ENCODE measurements at places on chromosomes 3 and 15.
A peak's percentile ranks its signal among the peaks of the same experiment; 100 is the strongest.

DNA sequence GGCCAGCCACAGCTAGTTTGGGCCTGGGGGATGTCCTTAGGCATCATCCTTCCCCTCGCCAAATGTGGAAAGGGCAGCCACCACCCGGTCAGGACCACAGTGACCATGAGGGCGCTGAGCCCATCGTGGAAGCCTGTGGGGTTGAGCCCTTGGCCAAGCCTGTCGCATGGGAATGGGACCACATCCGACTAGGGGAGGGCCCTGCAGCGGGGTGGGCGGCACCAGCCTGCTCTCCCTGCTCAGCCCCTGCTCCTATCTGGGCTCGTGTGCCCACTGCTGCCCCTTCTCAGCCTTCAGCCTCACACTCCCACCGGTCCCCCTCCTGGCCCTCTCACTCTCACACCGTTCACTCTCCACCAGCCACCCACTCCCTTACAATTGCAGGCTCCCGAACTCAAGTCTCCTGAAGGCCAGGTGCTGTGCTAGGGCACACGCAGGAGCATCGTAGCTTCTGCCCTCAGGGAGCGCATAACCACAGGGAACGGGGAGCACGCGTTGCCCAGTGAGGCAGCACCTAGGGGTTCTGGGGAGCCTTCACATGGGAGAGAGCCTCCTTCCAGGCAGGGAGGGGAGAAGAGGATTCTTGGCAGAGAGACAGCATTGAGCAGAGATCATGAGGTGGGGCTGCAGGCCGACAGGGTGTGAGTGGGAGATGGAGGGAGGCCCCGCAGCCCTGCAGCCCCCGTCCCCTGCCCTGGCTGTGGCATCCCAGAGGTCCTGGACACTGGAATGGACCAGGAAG is 26.1 kb downstream of the LOXL1 start:
- no peak for DNase-seq

DNA sequence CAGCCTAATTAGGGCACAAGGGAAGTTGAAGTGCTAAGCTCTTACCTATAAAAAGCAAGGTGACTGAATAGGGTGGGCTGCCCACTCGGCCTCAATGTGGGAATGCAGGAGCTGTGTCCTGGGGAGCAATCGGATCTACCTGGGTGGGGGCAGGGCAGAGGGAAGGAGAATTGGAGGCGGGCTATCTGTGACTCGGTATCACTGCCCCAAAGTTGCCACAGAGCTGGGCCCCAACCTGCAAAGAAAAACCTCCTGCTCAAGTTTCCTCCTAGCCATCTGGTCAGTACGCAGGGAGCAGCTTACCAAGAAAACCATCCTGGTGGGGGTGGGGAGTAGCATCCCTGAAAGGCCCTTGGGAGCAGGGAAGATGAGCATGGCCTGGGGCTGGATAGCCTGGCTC is 10.7 kb downstream of the CIB2 start:
- DNase-seq, result no peak

DNA sequence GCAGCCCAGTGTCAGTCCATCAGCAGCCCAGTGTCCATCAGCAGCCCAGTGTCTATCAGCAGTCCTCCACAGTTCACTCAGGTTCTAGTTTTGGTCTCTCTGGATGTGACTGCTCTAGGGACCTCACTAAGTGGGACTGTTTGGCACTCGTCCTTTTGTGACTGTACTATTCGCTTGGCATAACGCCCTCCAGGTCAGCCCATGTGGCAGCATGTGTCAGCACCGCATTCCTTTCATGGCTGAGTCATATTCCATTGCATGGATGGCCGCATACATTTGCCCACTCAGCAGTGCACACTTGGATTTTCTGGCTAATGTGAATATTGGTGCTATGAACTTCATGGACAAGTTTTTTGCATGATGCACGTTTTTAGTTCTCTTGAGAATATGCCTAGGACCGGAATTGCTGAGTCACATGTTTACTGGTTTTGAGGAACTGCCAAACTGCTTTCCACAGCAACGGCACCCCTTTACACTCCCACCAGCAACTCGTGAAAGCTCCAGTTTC is 16.4 kb downstream of the CHST13 start:
- no peak for DNase-seq

- DNase-seq, result no peak
Observed at GRCh38 chr3:141940194-141940776, 63.8 kb downstream of the ATP1B3 start.

DNA sequence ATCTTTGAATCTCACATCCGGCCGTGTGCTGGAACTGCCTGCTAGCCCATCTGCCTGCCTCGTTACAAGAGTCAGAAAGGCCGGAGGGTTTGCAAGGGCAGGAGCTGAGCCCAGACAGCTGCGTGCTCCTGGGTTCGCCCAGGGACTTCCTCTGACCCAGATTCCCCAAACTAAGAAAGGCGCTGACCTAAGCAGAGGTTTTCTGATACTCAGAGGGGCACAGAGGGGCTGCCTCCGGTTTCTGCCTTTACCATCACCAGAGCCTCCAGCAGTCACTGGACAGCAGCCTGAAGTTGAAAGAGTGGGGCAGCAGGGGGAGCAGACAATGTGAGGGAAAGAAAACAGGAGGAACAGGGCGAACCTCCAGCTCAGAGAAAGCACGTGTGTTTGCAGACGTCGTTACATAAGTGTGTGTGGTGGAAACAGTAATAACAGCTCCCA is 33.4 kb upstream of the RAD18 start:
- DNase-seq, result no peak

DNA sequence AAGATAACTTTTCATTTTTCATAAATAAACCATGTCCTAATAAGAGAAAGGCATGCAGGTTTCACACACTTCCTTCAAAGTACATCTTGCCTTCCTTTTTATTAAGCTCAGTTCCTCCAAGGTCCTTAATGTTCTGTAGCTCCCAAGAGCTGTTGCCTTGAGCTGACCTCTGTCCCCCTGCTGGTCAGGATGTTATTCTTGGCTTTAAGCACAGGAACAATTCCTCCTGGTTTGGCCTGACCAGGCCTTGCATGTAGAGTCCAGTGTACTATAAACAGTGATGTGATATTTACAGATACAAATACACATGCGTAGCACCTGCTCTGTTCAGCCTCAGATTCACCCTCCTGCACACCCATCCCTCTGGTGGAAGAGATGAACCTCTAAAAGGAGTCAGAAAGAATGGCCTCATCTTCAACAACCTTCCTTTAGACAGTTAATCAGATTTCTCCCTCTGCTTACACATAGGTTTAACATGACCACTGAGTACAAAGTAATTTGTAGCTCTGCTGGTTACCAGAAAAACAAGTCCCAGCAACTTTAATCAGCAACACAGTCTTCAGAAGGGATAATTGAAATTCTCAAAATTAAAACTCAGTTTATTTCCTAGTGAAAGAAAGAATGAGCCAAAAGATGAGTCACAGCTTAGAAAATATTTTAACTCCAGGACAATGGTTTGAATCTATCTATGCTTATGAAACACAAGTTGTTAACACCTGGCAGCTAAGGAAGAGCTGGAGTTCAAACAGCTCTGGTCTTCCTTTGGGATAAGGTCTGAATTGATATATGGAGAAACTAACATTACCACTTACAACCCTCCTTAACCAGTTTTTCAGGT is 46.5 kb downstream of the PTPN9 start:
- no peak for DNase-seq

GRCh38 chr3:157122116-157122515 is 37.8 kb downstream of the CCNL1 start:
- DNase-seq, result no peak

DNA sequence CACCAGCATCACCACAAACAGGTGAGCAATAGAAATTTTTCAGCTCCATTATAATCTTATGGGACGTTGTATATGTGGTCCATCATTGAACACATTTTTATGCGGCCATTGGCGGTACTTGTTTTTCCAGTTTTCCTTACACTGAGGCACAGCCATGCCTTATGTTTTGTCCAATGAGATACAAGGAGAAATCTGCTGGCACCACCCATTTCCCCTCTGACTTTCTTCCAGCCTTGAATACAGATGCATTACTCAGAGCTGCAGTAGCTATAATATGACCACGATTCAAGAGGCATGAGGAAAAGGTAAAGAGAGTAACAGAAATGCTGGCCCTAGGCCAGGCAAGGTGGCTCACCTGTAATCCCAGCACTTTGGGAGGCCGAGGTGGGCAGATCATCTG is 9.0 kb upstream of the PIK3R4 start:
- DNase-seq, result no peak

GRCh38 chr15:78000091-78000926 is 77.2 kb downstream of the TBC1D2B start:
- no peak for DNase-seq

- DNase-seq, result no peak
Observed at GRCh38 chr3:12979151-12979946, 93.9 kb downstream of the IQSEC1 start.

DNA sequence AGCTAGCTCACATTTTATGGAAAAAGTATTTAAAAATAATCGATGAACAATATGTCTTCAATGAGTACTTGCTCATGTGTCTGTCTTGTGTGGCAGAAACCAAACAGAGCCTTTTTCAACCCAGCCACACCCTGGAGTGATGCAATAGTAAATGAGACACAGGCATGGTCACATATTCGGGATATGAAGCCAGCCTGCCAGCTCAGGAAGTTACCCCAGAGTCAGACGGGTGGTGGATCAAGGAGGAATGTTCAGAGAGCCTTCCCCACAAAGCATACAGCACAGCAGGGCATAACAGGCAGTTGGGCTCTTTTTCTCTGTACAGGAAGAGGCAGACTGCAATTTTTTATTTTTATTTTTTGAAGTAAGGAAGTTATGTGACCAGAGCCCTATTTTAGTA is 27.3 kb downstream of the LARP6 start:
- no peak for DNase-seq

GRCh38 chr15:49178497-49178896 is 8.4 kb downstream of the GALK2 start:
- no peak for DNase-seq

DNA sequence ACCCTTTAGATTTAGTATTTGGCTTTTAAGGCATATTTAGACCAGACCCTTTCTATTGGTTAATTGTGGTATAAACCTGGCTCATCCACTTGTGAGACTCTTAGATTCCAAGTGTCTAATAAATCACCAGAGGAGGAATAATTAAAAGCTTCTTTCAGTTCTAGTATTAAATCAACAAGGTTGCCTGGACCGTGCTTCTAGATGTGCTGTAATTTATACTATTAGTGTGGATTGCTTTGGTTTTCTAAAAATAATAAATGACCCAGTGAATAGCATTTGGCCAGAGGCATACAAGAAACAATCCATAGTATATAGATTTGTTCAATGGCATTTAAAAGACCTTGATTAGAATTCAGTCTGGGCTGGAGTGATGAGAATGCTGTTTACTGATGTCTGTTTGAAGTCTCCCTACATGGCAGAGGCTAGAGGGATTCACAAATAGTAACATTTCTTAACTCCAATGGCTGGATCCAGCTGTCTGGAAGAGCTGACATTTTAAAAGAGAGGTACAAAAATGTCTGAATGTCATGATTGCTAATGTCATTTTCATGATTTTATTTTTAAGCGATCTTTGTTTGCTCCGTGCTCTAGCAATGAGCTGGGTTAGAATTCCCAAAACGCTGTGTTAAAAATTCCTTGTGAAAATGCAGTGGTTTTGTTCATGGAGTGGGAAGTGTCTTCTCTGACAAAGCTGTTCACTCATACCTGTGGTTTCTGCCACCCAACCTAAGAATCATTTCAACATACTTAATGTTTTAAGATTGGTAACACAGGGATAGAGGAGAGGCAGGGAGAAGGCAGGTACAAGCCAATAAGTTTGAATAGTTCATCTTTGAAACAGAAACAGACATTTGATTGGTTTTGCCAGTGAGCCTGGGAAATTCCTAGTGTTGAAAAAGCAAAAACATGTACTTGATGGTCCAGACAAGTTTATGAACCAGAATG is 89.9 kb downstream of the RBMS3 start:
- no peak for DNase-seq

DNA sequence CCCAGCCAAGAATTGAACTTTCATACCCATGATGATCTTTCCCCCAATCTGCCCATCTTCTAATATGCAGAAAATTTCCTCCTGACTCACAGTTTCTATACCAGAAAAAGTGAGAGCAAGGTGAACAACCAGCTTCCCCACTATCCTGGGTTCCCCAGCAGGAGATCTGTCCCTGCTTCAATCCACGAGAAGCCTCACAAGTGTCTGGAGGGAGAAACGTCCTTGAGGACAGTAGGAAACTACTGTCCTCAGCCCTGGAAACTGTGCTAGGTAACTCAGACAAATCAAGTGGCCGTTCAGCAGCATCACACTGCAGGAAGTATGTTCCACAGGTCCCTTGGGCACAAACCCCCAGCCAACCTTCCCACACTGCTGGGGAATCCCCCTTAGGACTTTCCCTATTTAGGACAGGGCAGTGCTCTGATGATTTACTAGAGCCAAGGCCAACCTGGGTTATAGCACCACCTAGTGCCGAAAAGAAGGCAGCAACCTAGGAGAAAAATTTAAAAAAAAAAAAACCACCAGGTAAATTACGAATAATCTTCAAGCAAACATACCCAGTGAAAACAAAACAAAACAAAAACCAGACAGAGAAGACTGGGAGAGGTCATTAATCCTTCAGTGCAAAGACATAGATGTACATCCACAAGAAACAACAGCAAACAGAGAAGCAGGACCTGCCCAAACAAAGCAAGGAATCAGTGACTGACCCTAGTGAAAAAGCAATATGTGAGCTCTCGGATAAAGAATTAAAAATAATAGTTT is 36.0 kb downstream of the MORC1 start:
- DNase-seq, result peak; percentile 86

- DNase-seq, result no peak
Observed at GRCh38 chr3:43960448-43960840, 269.7 kb downstream of the ABHD5 start.

DNA sequence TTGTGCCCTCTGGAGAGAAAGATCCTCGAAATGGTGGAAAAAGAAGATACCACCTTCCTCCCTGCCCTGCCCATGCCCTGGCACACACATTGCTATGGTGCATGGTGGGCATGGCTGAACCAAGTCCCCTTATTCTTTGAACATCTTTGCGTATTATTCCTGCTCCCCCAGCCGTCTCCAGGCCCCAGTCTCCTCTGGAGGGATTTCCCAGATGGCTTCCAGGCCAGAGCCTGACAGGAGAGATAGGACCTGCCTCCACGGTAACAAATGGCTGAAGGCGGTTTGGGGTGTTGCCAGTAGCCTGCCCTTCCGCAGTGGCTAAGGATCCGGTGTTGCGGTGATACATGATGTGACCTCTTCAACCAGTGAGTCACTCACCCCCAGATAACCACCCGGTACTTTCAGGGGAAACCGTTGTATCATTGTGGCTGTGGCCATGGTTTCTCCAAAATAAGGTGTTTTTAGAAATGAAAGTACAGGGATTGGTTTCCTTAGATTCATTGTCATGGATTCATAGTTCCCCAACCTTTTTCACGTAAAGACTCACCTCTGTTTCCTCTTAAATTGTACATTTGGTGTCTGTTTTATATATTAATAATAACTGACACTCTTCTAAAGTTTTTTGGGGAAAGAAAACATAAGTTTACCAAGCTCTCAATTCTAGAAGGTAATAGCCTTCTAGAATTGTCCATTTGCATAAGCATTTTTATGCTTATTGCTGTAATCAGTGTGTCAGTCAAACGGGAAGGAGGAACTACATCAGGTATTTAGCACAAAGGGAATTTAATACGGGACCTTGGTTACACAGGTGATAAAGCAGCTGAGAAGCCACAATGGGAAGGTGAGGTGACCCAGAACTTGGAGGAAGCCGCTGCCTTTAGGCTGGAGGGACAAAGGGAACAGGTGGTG is 25.9 kb downstream of the SMAD3 start:
- DNase-seq, result peak; percentile 80
